ENCODE measurements at places on chromosomes 2 and 18.

DNA sequence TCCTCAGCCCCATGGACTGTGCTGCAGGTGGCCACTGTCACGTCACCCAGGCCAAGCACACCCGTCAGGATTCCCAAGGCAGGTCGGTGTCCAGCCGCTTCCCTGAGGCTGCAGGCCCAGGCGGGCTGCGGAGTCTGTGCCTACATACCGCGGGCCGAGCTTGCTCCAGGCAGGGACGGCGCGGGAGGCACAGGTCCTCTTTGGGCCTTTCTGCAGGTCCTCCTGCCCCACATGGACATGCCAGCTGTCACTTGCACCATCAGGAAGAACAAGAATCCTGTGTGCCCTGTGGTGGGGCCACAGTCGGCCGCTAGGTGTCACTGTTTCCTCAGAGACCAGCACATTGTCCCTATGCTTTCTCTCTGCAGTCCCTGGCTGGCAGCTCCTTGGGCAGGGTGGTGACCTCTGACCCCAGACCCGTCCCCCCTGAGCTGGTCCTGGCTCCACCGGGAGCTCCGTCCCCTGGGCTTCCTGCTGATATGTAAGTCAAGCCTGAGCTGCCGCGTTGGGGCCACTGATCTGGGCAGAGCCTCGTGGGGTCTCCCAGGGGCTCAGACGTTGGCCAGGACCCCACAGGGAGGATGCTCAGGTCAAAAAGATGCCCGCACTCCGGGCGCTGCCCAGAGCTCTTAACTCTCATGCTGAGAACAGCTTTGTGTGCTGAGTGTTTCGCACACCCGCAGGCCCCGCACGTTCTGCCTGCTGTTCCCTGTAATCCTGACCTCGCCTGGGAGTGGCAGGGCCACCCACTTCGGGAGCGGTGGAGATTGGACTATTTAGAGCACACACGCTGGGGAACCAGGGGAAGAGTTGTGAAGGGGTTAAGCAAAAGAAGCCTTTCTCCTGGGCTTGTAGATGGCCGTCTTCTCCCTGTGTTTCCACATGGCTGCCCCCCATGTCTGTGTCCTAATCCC, 17.3 kb upstream of the AGXT start:
- peak; percentile 52 for DNase-seq

GRCh38 chr2:177893880-177894279, 178.7 kb downstream of the PDE11A start:
- no peak for DNase-seq

DNA sequence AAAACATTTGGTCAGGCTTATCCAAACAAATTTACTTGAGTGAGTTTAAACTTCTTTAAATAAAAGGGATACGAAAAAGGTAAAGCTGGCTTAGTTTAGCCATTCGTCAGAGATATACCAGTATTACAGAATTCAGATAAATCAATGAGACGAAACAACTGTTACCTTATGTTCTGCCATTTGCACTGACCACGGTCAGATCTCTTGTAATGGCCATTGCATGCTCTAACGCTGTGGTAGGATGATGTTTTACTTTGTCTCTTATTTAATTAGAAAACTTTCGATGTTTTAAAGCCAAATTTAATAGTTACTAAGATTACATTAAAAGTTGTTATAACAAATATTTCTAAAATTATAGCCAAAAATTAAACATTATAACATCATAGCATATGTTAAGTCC, 1.5 kb downstream of the C18orf54 start:
- DNase-seq: no peak

DNA sequence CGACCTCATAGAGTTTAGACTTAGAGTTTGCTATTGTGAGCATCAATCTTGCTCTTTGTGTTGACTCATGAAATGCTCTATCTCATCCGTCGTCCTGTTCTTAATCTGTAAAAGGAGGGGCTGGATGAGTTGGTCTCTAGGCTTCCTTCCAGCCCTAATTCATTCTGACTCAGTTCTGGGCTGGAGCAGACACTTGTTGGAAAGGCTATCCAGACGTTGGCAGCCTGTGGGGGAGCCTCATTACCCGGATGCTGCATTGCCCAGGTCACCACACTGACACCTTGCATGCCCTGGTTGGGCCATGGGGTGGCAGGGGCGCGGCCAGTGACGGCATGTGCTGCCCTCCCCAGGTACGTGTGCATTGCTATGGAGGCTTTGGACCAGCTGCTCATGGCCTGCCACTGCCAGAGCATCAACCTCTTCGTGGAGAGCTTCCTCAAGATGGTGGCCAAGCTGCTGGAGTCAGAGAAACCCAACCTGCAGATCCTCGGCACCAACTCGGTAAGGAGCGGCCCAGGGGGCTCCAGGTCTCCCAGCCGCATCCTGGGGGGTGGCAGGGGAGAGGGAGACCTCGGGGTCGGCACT, 61.5 kb downstream of the EFR3B start:
- peak; percentile 54 for DNase-seq

GRCh38 chr18:78859686-78860085, 119.9 kb upstream of the SALL3 start:
- DNase-seq: no peak

DNA sequence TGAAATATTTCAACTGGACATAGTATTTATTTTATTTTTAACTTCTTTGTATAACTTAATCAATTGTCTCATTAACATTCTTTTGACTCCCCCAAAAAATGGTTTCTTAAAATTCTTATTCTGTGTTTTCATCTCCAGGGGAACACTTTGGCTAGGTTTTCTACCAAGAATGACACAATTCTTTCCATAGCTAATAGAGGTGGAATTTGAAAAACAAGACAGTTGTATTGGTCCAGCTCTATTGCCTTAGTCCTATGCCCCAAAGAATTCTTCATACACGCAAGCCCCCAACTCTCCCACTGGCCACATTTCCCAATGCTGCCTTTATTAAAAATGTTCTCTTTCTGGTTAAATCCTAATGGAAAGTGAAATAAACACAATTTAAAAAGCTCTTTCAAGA, 104.7 kb upstream of the PKDCC start:
- DNase-seq: no peak
